Inflammatory macrophage treated with lipopolysaccharide for 1 hour (primary cell): ENCODE measurements at places on chromosomes 3 and 15.

GRCh38 chr15:60568914-60569391, 90.0 kb upstream of the ICE2 start:
- no peak for DNase-seq

DNA sequence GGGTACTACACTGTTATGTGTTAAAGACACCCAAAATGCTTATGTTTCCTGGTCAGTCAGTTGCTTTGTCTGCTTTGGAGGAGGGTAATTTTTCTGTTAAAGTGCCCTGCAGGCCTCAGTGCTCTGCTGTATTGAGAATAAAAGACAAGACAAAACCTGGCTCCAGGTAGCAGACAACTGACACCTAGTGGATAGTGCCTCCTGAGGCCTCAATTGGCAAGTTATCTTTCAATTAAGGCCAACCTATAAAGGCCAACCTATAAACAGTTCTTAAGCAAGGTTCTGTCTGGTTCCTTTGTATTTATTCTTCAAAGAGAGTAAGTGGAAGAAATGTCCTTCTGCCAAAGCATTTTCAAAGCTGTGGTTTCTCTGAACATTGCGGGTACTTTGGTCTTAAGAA, 773.8 kb downstream of the MECOM start:
- DNase-seq: no peak

GRCh38 chr3:184332370-184333090, 4.9 kb upstream of the FAM131A start:
- no peak for DNase-seq

- DNase-seq: no peak
Observed at GRCh38 chr3:182716114-182716688, 77.1 kb upstream of the ATP11B start.

DNA sequence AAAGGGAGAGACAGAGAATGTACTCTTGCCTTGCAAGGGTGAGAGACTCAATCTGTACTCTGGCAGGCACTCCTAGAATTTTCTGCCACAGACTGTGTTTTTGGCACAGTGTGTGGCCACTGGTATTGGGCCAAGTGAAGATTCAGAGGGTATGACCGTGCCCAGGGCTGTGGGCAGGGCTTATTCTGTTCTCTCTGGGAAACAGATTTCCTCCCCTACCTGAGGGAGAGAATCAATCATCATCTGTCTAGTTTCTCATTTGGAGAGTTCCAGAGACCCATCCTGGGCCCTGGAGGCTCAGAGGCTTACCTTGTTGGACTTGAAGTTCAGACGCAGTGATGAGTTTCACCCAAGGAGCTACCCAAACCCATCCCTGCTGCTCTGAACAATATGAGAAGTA, 28.2 kb downstream of the CSTA start:
- no peak for DNase-seq

DNA sequence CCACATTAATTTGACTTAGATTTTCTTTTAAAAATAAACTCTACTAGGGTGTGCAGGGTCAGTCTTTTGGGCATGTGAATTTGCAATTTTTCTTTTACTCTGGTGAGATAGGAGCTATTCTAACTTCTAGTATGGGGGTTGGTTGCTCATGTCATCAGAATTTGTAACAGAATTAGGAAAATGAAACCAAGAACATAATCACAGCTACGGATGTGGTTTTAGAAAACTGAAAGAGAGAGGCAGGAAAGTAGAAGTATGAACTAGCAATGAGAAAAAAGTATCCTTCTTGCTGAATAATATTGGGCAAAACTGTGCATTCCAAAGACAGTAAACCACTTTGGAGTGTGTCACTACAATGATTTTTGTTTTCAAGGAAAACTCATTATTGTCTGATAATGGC, 43.3 kb downstream of the ADPGK start:
- DNase-seq: peak; percentile 75

DNA sequence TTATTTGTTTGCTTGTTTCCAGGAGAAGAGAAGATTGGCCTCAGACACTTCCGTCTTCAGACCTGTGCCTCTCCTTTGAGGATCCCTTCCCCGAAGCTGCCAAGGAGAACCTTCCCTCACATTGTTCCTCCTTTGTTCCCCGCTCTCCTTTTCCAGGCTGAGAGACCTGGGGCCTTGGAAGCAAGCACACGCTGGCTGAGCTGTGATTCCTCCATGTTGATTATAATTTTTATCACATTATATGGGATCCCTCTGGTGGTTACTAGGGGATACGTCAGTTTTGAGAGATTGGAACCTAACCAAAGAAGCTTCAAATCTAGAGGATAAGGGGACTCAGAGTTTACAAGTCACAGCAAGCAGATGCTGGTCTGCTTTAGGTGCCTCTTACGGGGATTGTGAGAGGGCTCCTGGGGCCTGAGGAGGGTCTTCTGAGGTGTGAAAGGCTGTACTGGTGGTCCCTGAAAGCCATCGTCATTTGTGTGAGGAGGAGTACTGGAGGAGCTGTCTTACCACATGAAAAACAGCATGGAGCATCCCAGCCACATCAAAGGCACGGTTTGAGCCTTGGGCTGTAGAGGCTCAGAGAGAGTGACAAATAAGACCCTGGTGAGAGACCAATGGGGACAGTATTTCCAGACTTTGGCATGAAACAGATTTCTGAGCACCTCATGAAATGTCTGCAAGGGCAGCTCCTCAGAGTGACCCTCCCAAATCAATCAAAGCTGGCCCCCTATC, 760.1 kb upstream of the CFAP20DC start:
- DNase-seq: no peak

GRCh38 chr3:42503251-42503924, 945 bp downstream of the VIPR1 start:
- no peak for DNase-seq

GRCh38 chr15:41819455-41820050, 8.3 kb upstream of the JMJD7 start:
- no peak for DNase-seq

- no peak for DNase-seq
Observed at GRCh38 chr3:53137221-53137620, 7.0 kb upstream of the RFT1 start.

GRCh38 chr3:15796771-15797641, 773 bp downstream of the ANKRD28 start:
- DNase-seq: peak; percentile 38

DNA sequence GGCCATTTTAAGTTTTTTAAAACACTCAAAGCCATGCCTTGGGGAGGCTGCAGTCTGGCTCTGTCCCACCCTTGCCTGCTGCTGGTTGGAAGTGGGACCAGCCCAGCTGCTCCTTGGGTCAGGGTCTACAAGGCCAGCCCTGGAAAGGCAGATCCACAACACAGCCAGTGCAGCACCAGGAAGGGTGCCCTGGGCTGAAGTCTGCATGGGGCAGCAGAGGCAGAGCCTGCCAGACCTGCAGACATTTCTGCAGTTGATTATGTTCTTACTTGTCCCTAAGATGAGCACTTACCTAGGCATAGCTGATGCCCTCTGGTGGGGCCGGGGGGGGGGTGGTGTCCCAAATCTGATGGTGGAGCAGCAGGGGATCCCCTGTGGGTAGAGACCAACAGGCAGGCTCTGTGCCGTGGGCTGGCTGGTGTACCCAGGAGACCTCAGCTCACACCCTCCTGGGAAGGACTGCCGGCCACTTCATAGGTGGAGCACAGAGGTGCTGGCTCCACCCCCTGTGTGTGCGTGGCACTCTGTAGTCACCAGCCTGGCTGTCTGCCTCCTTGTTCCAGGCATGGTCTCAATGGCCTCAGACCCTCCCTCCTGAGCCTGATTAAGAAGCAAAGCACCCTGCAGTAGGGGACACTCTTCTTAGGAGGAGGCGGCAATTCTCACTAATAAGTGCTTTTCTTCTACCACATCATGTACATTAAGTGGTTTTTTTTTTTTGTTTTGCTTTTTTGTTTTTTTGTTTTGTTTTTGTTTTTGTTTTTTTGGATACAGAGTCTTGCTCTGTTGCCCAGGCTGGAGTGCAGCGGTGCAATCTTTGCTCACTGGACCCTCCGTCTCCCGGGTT, 97.4 kb upstream of the KLF13 start:
- DNase-seq: no peak

DNA sequence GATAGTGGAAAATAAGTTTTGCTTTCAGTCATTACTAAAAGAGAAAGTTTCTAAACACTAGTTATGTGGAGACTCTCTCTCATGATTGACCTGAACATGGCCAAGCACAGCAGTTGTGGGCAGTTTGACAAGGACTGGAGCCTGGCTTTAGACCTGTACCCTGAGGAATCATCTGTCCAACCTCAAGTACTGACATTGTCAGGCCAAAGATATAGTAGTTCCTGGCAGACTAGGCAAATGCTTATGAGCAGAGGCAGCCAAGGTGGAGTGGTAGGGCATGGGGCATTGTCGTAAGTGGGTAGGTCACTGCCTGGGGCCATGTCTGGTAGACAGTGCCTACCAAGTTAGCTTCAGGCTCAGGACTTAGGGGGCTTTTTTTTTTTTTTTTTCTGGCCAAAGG, 20.9 kb downstream of the PLAAT1 start:
- no peak for DNase-seq
